ENCODE measurements at places on chromosomes 12 and 14. TPM values are rescaled to one million over a fixed set of nuclear protein-coding genes. Genes with fewer than 3 reads are reported as not detected.
A peak's percentile ranks its signal among the peaks of the same experiment; 100 is the strongest.

The CYP46A1 gene
- 1.7 TPM for polyA plus RNA-seq

The GPR135 gene
- 1.7 TPM for polyA plus RNA-seq

DNA sequence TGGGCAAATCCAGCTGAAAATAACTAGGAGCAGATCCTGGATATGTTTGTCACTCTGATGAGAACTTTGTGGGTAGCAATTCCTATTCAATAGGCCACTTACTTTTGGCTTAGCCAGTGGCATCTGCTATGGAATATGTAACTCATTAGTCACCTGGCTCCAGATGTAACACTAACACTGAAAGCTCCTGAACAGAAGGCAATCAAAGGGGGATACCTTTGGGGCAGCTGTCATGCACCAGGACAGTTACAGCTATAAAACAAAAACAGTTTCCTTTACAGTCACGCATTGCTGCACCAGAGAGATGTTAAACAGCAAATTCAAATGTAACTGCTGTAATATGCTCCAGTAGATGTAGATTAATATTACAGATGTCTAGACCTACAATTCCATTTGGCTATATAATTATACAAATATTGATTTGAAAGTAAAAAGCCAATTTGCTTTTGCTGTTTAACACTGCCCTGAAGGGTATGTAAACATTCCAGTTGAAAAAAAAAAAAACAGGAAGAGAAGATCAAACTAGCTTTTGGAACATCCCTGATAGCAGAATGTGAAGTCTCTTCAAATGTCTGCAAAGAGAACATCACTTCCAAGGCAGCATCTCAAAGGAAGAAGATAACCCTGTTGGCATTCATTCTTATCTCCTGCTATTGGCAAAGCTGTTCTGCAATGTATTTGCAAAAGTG is 18.4 kb downstream of the RACGAP1 start:
- DNase-seq = no peak

DNA sequence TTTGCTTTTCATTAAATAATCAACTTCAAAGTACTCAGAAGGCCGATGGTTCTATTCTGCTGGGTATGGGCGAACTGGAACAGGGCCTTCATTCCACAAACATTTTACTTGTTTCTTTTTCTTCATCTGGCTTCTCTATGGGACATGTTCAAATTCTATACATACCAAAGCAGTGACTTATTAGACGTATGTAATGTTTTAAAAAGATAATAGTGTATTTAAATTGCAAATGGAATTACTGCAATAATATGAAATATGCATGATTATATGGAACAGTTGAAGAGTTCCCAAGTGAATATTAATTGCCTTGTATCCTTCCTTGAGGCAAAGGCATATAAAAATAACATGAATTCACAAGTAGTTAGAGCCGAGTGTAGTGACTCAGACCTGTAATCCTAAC is 75.5 kb downstream of the FAR2 start:
- no peak for DNase-seq

- DNase-seq = no peak
Measured at GRCh38 chr12:55663391-55663790, 26.7 kb downstream of the OR10P1 start.

The RPS6KL1 gene
- polyA plus RNA-seq = 8.0 TPM

GRCh38 chr14:101334656-101335055 is 226.6 kb upstream of the DIO3 start:
- DNase-seq = no peak

- no peak for DNase-seq
Measured at GRCh38 chr14:50808053-50808452, 22.9 kb downstream of the NIN start.

DNA sequence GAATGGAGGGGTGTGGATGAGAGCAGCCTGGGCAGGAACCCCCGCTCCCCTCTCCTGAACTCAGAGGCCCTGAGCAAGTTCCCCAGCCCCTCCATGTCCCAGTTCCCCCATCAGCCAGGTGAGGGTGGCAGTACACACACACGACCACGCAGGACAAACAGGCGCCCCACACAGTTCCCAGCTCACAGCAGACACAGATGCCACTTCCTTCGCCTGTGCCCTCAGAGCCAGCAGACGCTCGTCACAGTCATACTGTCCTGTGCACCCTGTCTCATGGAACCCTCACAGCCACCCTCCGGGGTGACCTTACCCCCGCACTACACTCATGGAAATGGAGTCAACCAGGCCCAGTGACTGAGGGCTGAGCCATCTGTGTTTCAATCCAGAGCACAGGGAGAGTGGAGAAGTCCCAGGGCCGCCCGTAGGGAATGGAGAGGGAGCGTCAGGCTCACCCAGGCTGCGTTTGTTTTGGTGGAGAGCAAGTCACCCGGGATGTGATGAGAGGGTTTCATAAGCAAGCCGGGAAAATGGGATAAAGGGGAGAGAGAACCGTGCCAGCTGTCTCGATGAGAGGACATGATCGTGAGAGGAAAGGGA is 47.5 kb upstream of the DYNC1H1 start:
- DNase-seq = no peak

GRCh38 chr12:81942594-81942993 is 183.4 kb upstream of the PPFIA2 start:
- DNase-seq = no peak

DNA sequence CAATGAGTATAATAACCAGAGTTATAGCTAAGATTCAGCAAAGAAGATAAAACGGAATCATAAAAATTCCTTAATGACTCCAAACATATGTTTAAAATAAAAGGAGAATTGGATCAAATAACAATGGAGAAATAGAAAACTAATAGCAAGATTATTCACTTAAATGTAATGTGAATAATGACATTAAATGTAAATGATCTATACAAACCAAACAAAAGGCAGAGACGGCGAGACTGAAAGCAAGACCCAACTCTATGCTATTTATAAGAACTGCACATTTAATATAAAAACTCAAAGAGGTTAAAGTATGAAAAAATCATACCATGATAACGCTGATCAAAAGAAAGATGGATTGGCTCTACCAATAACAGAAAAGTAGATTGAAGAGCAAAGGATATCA is 3.9 kb upstream of the TSHR start:
- no peak for DNase-seq

The SLCO1B1 gene
- polyA plus RNA-seq = not detected

DNA sequence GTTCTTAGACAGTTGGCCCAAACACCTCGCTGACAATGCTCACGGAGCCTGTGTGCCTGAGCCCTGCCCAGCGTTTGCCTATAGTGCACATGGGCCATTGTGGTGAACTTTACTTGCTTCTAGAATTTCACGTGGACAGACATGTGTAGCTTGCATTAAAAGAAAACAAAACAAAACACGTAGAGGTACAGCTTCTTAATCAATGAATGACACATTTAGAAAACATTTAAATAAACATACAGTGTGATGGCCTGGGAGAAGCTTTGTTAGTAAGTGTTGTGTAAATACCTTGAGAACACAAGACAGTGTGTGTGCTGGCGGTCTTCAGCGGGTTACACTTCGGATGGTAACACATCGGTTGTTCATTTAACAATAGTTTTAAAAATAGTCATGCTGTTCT is 38.1 kb downstream of the SMOC1 start:
- DNase-seq = no peak

DNA sequence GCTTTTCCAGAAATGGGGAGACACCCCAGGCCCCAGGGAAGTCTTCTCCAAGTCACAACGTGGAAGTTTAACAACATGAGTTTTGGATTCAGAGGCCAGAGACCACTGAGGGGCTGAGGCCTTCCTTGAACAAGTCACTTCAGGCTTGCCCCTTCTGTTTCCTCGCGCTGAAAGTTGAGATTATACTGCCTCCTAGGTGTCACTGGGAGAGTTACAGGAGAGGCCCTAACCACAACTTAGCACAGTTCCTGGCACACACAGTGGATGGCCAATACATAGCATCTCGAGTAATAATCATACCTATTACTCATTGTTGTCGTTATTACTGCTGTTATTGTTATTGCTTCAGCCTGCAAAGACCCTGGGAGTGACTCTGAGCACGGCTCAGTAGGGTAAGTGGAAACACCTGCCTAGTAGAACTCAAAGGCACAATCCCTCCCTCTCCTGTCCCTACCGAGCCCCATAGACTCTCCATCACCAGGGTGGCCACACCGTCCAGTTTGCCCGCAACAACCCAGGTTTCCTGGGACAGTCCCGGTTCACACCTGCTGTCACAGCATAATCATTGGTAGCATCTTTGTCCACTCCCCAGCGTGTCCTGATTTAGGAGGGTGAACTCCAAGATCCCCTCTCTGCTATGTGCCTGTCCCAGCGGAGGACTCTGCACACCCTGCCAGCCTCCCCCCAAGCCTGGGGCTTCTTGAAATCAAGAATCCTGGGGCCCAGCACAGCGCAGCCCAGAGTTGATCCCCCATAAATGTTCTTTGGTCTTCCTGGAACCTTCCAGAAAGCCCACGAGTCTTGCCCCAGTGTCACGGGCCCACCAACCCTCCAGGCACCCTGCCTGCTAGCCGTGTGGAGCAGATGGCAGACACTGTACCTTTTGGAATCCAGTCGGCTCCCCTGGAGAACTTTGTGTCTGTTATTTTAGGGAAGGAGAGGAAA is 85.0 kb downstream of the SYNE3 start:
- peak; percentile 58 for DNase-seq

- peak; percentile 1 for DNase-seq
Measured at GRCh38 chr14:37932008-37932407, 275.7 kb upstream of the SSTR1 start.

GRCh38 chr14:38490273-38490672 is 234.4 kb upstream of the CLEC14A start:
- no peak for DNase-seq

- DNase-seq = no peak
Measured at GRCh38 chr14:43621282-43621681, 885.8 kb downstream of the FSCB start.

- no peak for DNase-seq
Measured at GRCh38 chr14:97056086-97056485, 258.9 kb downstream of the VRK1 start.

The HOTAIR gene
- polyA plus RNA-seq = 0.05 TPM

The CLEC4E gene
- polyA plus RNA-seq = not detected

The C14orf132 gene
- polyA plus RNA-seq = 17.7 TPM

GRCh38 chr12:80810874-80811273 is 94.2 kb downstream of the MYF5 start:
- no peak for DNase-seq

DNA sequence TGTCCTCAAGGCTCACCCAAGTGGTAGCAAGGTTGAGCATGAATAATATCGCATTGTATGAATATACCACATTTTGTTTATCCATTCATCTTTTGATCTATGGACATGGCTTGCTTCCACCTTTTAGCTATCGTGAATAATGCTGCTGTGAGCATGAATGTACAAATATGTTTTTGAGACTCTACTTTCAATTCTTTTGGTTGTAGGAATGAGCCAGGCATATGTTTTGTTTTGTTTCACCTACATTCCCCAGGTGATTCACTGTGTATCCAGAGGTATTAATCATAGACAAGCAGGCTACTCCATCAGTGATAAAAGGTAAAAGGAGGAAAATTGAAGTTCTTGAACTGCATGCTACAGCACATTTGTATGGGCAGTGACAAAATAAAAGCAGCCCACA is 35.8 kb downstream of the CDKL1 start:
- DNase-seq = no peak

DNA sequence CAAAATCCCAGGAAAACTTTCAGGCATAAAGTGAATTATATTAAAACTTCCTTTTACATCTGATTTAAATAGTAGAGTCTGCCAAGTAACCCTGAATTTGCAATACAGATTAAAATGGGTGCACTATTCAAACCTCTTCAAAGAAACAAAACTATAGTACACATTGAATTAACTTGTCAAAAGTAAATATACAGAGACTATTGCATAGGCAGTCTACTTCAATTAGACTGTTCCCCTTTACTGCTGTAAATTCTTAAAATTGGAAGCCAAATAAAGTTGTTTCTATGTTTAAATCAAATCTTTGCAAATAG is 7.1 kb downstream of the KRAS start:
- DNase-seq = no peak

- DNase-seq = peak; percentile 78
Measured at GRCh38 chr12:77324763-77325468, 259.5 kb upstream of the E2F7 start.

GRCh38 chr14:105838591-105839424 is 312.4 kb downstream of the TMEM121 start:
- DNase-seq = no peak

DNA sequence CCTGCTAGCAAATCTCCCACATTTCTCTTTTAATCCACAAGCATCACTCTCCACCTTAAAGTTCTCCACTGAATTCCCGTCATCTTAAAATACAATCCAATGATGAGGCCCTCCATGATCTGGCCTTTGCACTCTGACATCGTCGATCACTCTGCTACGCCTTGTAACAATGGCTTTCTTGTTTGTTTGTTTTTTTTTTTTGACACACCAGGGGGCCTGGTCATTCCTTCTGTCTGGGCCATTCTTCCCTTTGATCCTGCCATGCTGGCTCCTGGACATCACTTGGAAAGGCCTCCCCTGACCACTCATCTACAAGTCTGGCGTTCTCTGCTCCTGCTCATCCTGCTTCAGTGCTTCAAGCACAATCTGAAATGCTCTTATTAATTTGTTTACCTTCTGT is 233.5 kb downstream of the PPM1H start:
- no peak for DNase-seq

DNA sequence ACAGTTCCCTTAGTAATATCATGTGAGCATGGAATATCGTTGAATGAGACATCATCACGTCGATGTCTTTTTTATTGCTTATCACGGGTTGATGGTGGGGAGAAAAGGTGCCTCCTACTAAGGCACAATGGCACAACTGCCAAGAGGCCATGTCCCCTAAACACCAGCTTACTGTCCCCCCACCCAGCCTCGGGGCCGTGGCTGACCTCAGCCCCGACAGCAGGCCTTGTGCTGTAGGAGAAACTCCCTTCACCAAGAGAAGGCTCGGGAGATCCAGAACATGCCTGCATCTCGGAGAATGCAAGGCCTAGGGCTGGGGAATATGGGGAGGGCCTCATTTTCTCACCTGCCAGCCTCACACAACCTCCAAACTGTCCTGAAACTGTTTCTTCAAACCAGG is 22.8 kb downstream of the ZFP36L1 start:
- DNase-seq = no peak

The NUAK1 gene
- polyA plus RNA-seq = 14.8 TPM

DNA sequence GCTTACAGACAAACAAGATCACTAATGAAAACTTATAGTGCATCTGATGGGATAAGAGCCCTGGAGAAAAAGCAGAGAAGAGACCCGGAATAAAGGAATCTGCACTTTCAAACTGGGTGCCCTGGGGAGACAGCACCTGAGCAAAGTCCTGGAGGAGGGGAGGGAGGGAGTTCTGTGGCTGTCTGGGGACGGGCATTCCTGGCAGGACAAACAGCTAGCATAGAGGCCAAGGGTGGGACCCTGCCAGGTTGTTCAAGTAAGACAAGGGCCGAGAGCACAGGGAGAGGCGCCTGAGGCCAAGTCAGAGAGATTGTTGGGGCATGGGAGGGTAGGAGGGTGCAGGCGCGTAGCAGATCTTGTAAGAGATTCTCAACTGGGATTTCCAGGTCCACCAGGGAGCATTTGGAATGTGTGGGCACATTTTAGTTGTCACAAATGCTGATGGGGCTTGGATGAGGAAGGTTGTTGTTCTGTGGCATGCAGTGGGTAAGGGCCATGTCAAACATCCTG is 14.2 kb downstream of the IQSEC3 start:
- no peak for DNase-seq
